ENCODE measurements at places on chromosomes 1 and 21.

GRCh38 chr1:173222149-173223030 is 15.3 kb upstream of the TNFSF4 start:
- DNase-seq = no peak

GRCh38 chr21:31937303-31937702 is 64.5 kb downstream of the HUNK start:
- DNase-seq = no peak

DNA sequence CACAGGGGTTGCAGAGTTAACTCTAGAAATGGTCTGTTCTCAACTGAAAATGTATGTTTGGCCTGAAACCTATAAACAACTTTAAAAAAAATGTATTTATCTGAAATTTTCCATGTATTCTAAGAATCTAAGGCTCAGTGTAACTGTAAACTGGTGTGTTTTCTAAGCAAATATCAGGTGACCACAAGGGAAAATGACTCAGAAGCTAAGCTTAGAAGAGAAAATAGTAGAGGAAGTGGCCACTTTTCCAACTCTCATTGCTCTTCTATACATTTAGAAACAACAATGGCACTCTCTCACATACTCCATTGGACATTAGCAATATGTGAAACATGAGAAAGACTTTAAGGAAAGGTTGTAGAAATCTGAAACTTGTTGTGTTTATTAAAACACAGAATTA is 7.5 kb downstream of the TNFSF18 start:
- DNase-seq = no peak

DNA sequence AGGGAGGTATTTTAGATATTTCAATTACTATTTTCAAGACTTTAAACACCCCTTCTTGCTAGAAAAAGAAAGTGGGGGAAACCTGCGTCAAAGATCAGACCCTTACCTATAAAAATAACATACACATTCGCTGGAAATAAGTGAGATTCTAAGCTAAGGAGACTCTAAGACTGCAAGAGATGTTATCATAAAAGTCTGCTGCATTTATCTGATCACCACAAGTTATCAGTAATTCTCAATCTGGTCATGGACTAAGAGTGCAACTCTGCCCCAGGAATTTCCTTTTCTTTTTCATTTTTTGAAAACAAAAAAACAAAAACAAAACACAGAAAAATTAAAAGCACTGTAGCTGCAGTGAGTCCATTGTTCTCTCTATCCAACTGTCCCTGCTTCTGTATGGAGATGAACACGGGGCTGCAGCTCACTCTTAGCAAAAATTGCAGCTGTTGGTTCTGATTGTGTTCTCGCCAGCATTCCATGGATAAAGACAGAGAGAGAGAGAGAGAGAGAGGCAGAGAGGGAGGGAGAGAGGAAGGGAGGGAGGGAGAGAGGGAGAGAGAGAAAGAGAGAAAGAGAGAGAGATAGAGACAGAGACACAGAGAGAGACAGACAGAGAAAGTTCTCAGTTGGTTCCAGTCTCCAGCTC is 14.1 kb downstream of the XKR8 start:
- DNase-seq = no peak

GRCh38 chr1:220819467-220820026 is 32.8 kb downstream of the MTARC1 start:
- no peak for DNase-seq

Measured in renal cortex interstitium (tissue), 15 donors.